Activated T-helper 1 cell treated with anti-CD3 and anti-CD28 coated beads, Interleukin-2, amount 50 U/mL, for 16 hours (primary cell): ENCODE measurements at places on chromosomes 1 and 21.

GRCh38 chr1:7810395-7810794, 26.3 kb downstream of the PER3 start:
- no peak for DNase-seq

DNA sequence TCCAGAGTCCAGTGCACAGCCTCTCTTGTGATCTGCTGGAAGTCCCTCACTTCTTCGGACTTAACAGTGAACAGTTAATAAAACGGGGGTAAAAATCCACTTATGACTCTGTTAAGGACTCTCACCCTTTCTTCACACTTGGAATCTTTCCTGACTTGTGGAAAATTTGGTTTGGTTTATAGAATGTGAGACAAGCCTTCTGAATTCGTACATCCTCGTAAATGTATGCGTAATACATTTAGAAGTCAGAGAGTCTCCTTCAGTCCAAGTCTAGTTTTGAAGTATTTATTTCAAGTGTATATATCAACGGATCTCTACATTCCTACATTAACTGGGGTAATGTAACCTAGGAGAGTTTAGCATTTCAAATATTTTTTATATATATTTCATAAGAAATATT, 270.4 kb downstream of the KCNJ6 start:
- DNase-seq, result no peak

DNA sequence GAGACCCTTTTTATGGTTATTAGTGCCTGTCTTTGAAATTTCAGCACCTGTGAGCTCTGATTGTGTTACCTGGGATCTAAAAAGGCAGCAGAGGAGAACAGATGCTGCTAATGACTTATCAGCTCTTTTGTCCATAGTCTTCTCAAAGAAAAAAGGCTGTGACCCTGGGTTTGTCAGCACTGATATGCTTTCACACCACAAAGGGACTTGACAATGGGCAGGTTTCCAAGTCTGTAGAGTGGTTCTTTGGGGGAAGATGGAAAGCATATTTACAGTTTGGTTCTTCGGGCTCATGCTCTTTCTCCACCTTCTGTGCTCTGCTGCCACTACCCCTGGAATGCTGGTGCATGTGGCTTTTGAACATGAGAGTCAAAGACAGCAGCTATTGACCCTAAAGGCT, 32.0 kb downstream of the DNAJC6 start:
- no peak for DNase-seq

GRCh38 chr1:201089596-201089995, 22.6 kb downstream of the CACNA1S start:
- DNase-seq, result no peak

- no peak for DNase-seq
Measured at GRCh38 chr1:21003281-21004045, 173.2 kb downstream of the EIF4G3 start.

DNA sequence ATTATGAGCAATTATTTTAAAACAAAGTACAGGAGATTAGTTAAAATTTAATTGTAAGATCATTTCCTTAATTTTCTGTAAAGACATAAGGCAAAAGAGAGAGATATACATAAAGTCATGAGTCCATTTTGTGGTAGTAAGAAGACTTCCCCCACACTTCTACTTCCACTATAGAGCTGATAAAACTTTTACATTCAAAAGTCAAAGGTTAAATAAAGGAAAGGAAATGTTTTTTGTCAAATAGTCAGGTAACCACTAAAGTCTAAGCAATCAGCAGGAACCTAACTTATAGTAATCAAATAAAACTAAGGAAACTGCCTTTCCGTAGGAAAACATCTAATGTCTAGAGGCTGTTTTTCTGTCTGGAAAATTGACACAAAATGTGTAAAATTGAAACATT, 110.9 kb downstream of the DENND1B start:
- no peak for DNase-seq

DNA sequence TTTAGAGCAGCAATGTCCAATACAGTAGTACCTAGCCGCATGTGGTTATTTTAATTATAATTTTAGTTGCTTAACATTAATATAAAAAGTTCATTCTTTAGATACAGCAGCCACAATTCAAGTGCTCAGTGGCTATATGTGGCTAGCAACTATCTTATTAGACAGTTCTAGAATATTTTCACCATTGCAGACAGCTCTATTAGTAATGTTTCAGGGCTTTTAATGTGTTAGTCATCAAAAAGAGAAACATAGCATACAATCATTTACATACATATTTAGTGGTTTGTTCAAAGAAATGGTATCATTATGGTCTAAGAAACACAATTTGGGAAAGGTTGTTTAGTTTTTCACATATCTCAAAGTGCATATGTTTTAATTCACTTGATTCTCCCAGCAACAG, 66.6 kb upstream of the DYNLT5 start:
- no peak for DNase-seq

- no peak for DNase-seq
Measured at GRCh38 chr21:35231090-35231489, 182.0 kb upstream of the RUNX1 start.
